ENCODE measurements at places on chromosomes 1 and 21.

DNA sequence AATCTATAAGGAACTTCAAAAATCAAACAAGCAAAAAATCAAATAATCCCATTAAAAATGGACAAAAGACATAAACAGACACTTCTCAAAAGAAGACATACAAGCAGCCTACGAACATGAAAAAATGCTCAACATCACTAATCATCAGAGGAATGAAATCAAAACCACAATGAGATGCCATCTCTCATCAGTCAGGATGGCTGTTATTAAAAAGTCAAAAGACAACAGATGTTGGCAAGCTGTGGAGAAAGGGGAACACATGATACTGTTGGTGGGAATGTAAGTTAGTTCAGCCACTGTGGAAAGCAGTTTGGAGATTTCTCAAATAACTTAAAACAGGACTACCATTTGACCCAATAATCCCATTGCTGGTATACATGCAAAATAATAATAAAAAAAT lies 226.4 kb downstream of the S1PR1 start:
- DNase-seq: no peak

DNA sequence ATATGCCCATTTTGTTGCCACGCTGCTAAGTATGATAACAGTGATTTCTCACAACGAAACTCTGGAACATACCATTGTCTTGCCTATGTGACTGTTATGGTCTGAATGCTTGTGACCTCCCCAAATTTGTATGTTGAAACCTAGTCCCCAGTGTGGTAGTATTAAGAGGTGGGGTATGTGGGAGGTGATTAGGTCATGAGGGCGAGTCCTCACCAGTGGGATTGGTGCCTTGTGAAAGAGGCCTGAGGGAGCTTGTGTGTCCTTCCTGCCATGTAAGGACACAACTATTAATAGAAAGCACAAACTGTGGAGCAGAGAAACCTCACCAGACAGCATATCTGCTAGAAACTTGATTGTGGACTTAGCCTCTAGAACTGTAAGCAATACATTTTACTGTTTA lies 84.6 kb downstream of the SELENOF start:
- no peak for DNase-seq

GRCh38 chr1:211490821-211491415 lies 1.0 kb downstream of the RD3 start:
- no peak for DNase-seq

- DNase-seq: no peak
Measured at GRCh38 chr1:246534114-246534513, 27.0 kb upstream of the SMYD3 start.

DNA sequence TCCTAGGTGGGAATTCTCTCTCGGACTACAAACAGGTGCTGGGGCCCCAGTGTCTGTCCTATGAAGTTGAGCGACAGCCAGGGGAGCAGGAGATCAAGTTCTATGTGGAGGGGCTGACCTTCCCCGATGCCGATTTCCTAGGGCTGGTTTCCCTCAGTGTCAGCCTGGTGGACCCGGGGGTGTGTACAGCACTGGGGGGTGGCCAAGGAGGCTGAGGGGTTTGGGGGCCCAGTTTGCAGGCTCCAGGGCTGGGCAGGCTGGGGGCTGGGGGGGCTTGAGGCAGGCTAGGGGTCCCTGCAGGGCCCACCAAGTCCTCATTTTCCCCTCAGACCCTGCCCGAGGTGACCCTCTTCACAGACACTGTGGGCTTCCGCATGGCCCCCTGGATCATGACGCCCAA lies 20.3 kb upstream of the PADI3 start:
- DNase-seq: no peak

- DNase-seq: no peak
Measured at GRCh38 chr1:9822897-9823692, 670 bp downstream of the CLSTN1 start.

GRCh38 chr1:168466714-168467131 lies 77.1 kb downstream of the XCL2 start:
- no peak for DNase-seq

DNA sequence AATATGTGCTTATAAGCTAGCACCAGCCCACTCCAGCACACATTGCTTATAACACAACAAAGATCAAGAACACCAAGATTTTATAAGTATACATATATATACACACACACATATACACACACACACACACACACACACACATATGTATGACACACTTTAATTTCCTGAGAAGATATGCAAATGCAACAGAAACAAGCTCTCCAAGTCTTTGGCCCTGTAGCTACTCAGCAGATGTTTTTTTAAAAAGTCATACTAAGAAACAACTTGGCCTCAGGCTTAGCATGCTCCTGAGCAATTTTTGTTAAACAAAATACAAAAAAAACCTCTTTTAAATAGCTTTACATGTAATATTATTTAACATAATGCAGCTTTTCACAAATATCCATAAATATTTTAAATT lies 11.1 kb downstream of the TNFSF18 start:
- DNase-seq: no peak

- DNase-seq: no peak
Measured at GRCh38 chr1:9671377-9672140, 20.0 kb downstream of the PIK3CD start.

DNA sequence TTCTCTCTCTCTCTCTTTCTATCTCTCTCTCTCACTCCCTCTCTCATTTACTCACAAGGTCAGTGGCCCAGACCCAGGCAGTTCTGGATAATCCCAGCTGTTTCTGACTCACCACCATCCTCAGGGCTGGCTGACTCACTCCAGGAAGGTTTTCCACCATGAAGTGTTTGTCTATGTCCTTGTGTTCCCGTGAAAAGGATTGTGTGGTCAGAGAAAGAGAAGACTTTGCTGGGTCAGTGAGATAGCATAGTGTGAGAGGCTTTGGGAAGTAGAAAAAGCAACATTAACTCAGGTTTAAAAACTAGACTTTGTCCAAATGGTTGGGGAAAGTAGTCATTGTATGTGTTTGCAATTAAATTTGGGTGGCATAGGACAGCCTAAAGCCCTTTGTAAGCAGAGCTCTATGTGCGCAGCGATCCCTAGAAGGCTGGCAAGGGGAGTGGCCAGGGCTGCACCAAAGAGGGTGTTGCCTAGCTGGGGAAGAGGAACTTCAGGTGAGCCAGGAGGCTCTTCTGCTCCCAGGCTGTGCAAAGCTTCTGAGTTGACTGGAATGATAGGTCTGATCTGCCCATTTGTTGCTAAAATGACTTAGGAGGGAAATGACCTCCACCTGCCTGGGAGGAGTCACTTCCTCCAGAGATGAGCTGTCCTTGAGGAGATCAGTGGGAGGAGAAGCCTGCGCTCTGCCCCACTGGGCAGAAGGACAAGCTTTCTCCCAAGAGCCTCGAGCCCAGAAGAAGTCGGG lies 4.9 kb upstream of the CAPN2 start:
- no peak for DNase-seq

- no peak for DNase-seq
Measured at GRCh38 chr1:229762891-229763290, 136.8 kb downstream of the URB2 start.

- no peak for DNase-seq
Measured at GRCh38 chr1:115356356-115356755, 18.3 kb upstream of the NGF start.

DNA sequence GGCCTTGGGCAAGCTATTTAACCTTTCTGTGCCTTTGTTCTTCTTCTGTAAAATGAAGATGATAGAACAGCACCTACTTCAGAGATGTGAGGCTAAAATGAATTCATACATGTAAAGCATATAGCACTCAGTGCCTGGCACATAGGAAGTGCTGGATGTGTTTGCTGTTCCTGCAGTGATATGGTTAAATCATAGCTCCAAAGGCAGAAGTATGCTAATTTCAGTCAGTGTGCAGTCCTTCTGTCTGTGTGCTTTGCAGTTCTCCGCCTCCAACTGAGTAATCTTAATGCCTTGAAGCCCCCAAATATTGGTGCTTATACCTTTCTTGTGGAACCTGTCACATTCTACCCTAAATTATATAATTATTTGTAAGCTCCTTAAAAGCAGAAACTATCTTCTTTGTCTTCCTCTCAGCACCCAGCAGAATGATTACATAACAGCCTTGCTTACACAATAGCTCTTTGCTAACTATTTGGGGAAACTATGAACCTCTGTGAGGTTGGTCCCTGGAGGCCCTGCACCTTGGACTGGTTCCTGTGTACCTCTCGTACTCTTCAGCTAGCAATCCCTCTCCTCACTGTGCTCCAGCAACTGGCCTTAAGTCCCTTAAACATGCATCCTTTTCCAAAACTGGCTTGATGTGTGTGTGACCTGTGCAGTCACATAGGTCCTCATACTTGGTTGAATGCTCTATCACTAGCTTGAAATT lies 57.0 kb upstream of the CACYBP start:
- DNase-seq: no peak

DNA sequence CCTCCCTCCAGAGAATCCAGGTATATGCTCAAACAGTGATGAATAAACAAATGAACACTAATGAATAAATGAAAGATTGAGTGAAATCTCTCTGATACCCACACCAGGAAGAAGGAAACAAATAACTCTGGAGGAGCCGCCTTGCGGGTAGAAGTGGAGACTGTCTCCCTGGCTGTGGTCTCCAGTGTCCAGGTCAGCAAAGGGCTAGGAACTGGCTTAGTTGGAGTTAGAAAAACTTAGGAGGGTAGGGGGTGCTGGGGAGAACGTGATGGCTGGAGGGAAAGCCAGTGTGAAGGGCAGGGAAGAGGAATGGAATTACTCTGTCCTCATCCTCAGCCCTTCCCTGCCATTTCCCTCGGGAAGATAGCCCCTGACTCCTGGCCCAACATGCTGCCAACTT lies 537 bp downstream of the RHBDL2 start:
- DNase-seq: no peak

DNA sequence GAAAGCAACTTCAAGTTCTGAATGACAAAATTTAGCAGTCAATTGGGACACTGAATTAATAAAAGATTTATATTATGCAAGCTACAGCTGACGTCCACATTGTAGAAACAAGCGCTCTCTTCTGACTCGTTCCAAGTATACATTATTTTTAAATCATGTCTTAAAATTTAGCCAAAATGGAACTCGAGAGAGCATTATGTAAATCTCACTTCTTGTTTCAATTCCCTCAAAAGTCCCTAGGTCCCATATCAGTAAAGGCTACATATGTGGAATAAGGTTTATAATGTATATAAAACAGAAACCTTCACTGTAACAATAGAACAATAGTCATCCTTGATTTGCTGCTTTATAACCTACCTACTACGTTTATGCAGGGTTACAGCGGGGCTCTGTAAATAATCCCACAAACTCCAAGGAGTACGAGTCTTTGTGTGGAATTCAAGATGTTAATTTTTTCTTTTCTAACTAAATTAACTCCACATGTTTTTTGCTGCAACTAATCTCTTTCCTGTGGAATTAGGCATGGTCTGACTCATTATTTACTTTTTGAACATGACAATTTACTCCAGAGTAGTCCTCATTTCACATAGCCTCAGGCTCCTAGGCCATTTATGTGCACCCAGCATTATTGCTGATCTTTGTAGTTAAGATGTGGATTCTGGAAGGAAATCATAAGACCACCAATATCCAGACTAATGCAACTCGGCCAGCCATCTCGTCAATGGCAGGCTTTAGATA lies 785.1 kb downstream of the LTN1 start:
- DNase-seq: no peak

DNA sequence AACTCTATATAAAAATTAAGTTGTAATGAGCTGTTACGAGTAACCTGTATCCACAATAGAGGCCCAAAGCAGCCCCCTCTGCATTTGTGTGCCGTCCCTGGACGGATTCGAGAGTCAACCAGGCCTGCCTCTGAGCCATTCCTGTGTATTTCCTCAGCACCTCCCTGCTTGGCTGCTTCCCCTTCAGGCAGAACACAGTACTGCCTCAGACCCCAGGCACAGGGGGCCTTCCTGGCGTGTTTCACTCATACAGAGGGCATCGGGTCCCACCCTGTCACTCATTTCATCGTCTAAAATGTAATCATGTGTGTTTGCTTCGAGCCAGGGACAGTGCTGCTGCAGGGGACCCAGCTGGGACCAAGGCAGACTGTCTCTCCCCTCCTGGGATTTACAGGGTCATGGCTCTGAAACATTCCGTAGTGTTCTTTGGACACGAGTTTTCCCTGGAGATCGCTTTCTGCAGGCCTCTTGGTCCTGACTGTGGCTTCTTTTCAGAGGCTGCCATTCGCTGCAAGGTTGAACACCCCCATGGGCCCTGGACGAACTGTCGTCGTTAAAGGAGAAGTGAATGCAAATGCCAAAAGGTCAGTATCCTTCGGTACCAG lies 19.4 kb downstream of the LGALS8 start:
- DNase-seq: no peak
